HTR-8/SVneo (cell line): ENCODE measurements at places on chromosomes 12 and 14.

- no peak for DNase-seq
These were observed 50.9 kb downstream of the TRPV4 start for GRCh38 chr12:109782326-109782703.

GRCh38 chr12:54368025-54368708, 3.9 kb upstream of the GPR84 start:
- no peak for DNase-seq

DNA sequence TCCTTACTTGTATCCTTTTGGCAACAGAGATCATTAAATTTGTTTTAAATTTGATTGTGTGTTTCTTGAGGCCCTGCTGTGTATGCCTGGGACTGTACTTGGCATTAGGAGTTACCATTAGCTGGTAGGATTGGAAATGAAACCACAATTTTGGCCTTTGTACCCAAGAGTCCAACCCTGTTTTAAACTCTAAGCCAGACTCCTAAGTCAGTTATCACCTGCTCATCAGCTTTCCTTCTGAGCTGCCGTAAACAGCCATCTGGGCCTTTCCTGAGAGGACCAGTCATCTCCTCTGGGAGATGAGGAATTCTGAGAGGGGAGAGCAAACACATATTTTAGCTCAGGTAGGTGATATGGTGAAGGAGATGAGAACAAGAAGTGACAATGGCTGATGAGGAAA, 74.3 kb upstream of the SRSF5 start:
- no peak for DNase-seq

DNA sequence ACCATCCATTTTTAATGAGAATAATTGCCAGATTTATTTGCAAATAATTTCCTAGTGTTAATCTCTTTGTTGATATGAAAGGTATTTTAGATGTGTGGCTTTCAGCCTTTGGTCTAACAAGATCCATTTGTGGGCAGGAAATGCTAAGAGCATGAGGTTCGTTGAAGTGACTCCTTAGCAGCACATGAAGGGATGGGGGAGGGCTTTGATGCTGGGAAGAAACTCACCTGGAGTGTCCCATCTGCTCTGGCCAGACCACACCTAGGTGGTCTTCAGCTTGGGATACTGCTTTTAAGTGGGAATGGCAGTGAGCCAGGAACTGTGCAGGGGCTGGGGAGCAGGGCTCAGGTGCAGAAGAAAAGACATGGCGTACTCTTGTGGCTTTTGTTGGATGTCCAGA, 13.6 kb downstream of the SFSWAP start:
- no peak for DNase-seq

- no peak for DNase-seq
These were observed 18.1 kb downstream of the TAMALIN start for GRCh38 chr12:52024845-52025230.

GRCh38 chr12:89135976-89136634, 216.2 kb downstream of the DUSP6 start:
- no peak for DNase-seq

GRCh38 chr14:60242429-60242828, 6.6 kb upstream of the PPM1A start:
- no peak for DNase-seq

DNA sequence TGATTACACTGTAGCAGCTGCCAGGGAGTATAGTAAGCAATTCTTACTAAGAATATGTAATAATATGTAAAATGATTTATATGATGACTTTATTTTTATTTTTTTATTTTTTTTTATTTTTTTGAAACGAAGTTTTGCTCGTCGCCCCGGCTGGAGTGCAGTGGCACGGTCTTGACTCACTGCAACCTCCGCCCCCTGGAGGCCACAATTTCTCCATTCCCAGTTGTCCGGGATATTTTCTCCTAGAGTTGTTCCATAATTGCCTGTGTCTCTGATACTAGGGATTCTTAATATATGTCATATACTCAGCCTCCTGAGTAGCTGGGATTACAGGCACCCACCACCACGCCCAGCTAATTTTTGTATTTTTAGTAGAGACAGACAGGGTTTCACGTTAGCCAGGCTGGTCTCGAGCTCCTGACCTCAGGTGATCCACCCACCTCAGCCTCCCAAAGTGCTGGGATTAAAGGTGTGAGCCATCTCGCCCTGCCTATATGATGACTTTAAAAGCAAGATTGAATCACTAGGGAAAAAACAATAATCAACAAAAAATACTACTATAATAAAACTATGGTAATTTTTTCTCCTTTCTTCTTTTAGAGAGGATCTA, 12.2 kb upstream of the ITPR2 start:
- DNase-seq: peak; percentile 33

DNA sequence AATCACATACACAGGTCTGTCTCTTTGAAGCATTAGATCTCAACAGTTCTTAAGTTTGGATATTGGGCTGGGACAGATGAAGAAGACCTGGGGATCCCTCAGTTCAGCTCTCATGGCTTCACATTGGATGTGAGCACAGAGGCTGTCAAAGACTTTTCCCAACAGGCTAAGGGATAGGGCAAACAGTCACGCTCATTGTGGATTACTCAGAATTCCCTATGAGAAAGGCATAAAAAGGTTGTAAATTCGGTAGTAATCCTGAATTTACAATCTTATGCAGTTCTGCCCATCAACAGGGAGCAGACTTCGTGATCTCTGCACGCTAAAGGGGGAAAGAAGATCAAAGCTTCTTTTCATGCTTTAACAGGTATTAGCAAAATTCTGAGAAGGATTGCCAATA, 448.4 kb downstream of the DAD1 start:
- DNase-seq: no peak

DNA sequence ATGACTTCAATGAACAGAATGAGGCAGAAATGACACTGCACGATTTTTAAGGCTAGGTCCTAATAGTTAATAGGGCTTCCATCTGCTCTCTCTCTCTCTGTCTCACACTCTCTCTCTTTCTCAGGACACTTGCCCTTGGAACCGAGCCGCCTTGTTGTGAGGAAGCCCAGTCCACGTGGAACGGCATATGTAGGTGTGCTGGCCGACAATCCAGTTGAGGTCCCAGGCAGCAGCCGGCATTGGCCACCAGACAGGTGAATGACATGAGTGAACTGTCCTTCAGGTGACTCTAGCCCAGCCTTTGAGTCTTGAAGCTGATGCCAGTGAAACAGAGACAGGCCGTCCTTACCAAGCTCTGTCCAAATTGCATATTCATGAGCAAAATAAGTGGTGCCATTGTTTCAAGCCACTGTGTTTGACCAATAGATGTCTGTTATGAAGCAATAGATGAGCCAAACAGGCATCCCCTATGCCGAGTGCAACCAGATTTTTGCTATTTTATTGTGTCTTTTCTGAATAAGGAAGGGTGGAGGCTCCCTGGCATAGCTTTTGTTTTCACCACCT, 217.5 kb upstream of the LHX5 start:
- DNase-seq: no peak

GRCh38 chr14:103129301-103130016, 6.2 kb downstream of the TNFAIP2 start:
- DNase-seq: no peak
